NCI-H1417 (cell line): ENCODE measurements at places on chromosomes 13 and 19.

DNA sequence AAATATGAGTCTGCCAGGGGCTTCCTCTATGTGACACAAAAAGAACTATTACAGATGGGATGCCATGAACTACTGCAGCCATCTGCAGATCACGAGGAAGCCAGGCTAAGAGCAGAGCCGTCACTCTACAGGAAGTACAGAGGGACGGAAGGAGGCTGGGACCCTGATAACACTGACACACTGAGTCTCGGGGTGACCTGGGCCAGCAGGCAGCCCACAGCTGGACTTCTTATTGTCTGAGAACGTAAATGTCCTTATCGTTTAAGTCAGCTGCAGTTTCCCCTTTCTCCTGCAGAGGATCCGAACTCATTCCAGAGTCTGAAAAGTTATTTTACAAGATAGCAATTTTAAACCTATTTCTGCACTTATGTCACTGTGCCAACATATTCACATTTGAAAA, 20.7 kb downstream of the PARP4 start:
- DNase-seq = no peak

GRCh38 chr19:2550431-2551171, 74.7 kb downstream of the GADD45B start:
- DNase-seq = peak; percentile 22

GRCh38 chr13:53005626-53006025, 23.0 kb upstream of the OLFM4 start:
- DNase-seq = no peak

GRCh38 chr19:42023121-42023942, 29.3 kb upstream of the ATP1A3 start:
- DNase-seq = no peak

DNA sequence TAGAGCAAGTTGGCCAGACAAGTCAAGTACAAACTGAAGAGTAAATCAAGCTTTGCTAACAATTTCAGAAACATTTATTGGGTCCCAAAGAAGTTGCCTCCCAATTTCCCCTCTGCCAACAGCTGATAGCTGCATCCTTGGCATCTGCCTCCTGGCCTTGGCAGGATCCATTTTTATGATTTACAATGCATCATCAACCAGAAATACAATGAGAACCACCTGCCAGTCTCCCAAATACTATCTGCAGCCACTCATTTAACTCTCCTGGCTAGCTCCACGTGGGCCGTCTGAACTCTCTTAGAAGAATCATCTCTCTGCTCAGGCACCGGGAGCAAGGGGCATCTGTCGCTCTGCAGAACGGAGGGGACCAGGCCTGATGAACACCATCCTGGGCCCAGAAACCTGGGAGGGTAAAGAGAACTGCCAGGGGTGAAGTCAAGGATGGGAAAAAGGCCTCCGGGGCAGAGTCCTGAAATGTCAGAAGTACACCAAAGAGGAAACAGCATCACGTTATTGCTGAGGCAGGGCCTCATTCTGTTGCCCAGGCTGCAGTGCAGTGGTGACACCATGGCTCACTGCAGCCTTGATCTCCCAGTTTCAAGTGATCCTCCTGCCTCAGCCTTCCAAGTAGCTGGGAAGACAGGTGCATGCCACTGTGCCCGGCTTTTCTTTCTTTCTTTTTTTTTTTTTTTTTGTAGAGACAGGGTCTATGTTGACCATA, 2.6 kb downstream of the LONP1 start:
- no peak for DNase-seq

DNA sequence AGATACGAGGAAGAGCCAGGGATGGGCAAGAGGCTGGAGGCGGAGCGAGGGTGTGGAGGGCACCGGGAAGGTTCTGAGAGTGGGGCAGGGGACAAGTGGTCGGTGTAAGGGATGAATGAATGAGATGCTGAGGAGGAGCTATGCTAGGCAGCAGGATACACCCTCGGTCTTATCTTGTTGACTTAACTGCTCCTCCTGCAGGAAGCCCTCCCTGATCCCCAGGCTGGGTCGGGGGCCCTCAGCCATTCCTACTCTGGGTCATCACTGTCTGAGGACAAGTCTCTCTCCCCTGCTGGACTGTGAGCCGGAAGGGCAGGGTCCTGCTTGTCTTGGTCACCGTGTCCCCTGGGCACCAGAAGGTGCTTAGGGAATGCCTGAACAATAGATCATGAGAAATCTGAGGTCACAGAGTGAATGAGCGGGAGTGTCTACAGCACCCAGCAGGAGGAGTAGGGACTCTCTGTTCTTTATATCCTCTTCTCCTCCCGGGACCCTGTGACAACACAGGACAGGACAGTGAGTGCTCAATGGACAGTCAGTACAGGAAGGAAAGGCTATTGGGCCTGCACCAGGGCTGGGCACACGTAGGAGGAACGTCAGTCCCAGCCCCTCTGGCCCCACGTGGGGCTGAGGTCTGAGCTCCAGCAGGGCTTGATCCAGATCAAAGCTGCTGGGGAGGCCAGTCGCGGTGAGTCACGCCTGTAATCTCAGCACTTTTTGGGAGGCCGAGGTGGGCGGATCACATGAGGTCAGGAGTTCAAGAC, 6.5 kb downstream of the NKPD1 start:
- DNase-seq = peak; percentile 43

- DNase-seq = no peak
Observed at GRCh38 chr19:2003874-2004273, 11.6 kb downstream of the BTBD2 start.

- no peak for DNase-seq
Observed at GRCh38 chr19:48659768-48660167, 13.0 kb downstream of the NTN5 start.

DNA sequence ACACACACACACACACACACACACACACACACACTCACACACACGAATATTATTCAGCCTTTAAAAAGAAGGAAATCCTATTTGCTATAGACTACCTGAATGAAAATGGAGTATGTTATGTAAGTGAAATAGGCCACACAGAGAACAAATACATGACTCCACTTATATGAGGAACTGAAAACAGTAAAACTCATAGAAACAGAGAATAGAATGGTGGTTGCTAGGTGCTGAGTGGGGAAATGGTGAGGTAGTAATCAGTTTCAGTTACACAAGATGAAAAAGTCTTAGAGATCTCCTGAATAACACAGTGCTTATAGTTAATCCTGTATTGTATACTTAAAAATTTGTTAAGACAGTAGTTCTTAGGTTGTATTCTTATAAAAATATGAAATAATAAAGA, 8.2 kb downstream of the ZNF677 start:
- DNase-seq = no peak

DNA sequence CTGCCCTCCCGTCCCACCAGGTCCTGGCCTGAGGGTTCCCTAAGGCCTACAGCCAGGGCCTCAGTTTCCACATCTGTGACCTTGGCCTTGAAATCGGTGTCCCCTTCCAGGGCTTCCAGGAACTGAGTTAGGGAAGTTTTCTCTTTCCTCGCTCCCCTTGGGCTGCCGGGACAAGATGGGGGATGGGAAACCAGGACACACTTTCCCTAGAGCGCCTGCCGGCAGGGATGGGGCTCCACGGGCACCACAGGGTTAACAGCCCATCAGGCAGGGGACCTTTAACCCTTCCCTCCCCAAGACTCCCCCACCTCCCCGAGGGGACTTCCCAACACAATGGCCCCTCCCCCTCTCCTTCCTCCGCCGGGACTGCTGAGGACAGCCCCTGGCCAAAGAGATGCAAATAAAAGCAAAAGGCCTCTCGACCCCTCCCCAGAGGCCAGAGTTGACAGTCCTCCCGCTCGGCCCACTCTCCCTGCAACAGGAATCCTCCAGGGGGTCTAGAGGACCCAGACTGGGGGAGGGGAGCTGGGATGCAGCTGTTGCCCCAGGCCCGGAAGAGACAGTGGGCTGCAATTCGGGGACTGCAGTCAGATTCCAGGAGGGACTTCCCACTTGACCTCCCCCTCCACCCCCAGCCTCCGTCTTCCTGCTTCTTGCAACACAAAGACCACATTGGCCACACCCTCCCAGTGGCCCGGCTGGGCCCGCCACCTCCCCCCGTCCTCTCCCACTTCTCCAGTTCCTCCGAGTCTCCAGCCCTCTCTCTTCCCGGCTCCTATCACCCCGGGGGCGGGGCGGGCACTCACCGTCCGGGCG, 3.4 kb downstream of the BBC3 start:
- peak; percentile 41 for DNase-seq

GRCh38 chr13:20779405-20779804, 5.6 kb upstream of the EEF1AKMT1 start:
- DNase-seq = no peak

DNA sequence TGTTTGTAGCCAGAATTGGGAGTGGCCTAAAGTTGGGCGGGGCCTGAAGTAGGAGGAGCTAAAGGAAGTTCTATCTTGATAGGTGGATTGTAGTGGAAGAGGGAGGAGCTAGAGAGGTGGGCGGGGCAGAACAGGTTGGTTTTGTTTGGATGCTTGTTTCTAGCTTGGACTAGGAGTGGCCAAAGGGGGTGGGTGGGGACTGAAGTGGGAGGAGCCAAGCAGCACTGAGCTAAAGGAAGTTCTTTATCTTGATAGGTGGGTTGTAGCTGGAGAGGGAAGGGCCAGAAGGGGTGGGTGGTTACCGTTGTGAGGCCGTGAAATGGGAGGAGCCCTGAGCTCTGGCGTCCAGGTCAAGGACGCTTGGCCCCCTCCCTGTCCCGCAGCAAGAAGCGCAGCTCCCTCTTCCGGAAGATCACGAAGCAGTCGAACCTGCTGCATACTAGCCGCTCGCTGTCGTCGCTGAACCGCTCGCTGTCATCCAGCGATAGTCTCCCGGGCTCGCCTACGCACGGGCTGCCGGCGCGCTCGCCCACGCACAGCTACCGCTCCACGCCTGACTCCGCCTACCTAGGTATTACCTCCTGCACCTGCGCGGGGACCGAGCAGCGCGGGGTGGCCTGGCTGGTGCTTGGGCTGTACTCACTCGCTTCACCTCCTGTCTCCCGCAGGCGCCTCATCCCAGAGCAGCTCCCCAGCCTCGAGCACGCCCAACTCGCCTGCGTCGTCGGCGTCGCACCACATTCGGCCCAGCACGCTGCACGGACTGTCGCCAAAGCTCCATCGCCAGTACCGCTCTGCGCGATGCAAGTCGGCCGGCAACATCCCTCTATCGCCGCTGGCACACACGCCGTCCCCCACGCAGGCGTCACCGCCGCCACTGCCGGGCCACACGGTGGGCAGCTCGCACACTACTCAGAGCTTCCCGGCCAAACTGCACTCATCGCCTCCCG, 8.0 kb downstream of the DNASE2 start:
- peak; percentile 41 for DNase-seq

- peak; percentile 45 for DNase-seq
Observed at GRCh38 chr19:7674010-7675005, 2.6 kb upstream of the MCEMP1 start.

DNA sequence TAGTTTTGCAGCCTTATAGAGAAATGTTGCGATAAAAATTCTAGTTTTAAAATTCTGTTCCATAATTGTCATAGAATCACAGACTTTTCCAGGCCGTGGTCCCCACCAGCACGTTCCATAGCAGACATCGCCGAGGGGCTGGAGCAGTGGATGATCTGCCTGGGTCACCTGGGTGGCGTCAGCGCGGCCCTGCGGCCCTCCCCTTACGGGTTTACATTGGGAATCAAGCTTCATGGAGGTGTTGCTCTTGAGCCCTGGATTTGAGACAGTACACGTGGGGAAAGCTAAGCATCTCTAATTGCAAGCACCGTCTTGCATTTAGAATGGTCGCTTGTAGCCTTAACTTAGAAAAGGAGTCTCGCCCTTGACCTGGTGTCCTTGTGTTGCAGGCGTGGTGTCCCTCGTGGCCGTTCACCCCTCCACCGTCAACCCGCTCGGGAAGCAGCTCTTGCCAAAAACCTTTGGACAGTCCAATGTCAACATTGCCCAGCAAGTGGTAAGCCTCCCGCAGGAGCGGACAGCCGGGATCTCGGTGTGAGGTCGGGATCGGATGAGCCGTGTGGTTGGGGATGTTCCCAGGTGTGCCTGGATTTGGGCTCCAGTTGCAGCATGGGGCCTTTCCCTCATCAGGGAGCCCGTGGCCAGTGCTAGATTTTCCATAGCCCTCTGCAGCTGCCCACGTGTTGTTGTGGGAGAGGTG, 35.1 kb downstream of the ATP4B start:
- DNase-seq = no peak

DNA sequence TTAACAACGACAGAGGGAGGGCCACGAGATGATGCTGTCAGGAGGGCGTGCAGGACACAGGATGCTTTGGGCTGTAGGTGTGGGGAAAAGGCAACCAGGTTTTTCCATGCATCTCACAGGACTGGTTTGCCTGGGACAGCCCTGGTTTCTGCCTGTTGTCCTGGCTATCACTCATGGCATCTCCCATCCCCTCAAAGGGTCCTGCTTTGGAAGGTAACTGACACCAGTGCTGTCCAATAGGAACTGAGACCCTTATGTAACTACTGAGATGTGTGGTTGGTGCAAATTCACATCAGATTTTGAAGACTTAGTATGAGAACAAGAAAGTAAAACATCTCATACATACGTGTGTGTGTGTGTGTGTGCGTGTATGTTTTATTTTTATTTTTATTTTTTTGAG, 144.2 kb downstream of the URI1 start:
- DNase-seq = no peak

GRCh38 chr19:48044561-48044960, 682 bp upstream of the CABP5 start:
- DNase-seq = no peak

GRCh38 chr13:22486490-22486889, 694.3 kb upstream of the SGCG start:
- DNase-seq = no peak

DNA sequence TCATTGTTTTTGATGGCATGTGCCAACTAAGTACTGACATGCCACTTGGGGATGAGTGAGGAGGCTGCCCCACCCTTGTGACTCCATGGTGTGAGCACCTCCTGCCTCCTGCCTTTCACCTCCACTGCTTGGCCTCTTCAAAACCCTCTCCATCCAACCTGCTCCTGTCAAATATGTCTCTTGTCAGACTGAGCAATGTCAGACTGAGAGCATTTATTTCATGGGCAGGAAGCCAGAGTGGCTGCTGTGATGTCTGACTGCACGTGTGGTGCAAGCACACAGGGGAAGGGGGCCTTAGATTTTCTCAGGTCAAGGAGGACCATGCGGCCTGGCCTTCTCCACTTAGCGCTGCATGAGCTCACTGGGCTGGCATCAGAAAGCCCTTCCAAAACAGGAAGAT, 68.3 kb downstream of the STARD13 start:
- DNase-seq = no peak

GRCh38 chr13:71068041-71068440, 799.0 kb downstream of the DACH1 start:
- DNase-seq = no peak

- no peak for DNase-seq
Observed at GRCh38 chr13:43872181-43872580, 7.4 kb downstream of the CCDC122 start.

GRCh38 chr13:40682449-40683240, 16.2 kb upstream of the FOXO1 start:
- no peak for DNase-seq

DNA sequence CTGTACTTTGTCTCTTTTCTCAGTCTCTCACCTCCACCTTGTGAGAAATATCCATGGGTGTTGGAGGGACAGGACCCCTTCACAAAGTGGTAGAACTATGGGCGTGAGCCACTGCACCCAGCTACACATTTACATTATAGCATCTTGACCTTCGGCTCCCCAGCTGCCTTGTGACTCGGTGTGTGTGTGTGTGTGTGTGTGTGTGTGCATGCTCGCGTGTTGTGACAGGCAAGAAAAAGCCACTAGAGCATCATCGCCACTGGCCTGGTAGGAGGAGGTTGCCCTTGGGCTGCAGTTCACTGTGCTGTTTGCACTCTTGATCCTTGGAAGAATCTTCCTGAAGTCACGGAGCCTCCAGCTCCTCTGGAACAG, 13.7 kb upstream of the ZNF888 start:
- DNase-seq = no peak
